ENCODE measurements at places on chromosomes 1 and 21. TPM values are rescaled to one million over a fixed set of nuclear protein-coding genes. Genes with fewer than 3 reads are reported as not detected.

- DNase-seq: no peak
Measured at GRCh38 chr1:153360190-153360589, 2.5 kb downstream of the S100A9 start.

The PDPN gene
- total RNA-seq: not detected

- DNase-seq: no peak
Measured at GRCh38 chr1:84253891-84254290, 47.6 kb upstream of the SAMD13 start.

The PRDM16 gene
- 0.18 TPM for total RNA-seq

The TMIGD3 gene
- not detected for total RNA-seq

GRCh38 chr1:41098730-41099460 lies 77.4 kb upstream of the SLFNL1 start:
- DNase-seq: no peak

The PBXIP1 gene
- 44.5 TPM for total RNA-seq

- DNase-seq: peak; percentile 38
Measured at GRCh38 chr1:35876988-35877387, 6.0 kb upstream of the AGO1 start.

The CD1E gene
- total RNA-seq: not detected

The MAP10 gene
- 3.1 TPM for total RNA-seq

DNA sequence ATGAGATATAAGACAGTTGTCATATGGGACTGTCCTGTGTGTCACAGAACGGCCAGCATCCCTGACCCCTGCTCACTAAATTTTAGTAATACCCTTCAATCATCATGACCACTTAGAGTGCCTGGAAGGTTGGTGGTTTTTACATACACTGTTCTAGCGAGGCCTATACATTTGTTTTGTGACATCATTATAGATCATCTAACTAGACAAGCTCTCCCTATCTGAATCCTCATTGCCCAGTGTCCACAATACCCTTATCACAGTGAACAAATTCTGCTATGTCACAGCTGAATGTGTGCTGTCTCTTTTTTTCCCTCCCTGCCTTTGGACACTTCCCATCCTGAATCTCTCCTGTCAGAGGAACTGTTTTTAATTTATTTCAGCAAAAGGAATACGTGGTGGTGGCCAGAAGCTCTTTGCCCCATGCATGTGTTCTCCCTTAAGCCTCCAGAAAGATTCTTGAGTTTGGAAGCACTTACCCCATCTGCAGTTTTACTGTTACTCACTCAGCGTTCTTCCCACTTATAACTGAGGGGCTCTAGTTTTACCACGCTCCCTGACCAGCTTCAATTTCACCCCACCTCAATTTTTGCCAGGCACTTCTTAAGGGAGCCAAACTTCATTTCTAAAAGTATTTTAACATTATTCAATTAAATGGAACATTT lies 70.3 kb downstream of the OLFML2B start:
- DNase-seq: no peak

Data from activated CD8-positive, alpha-beta T cell treated with anti-CD3 and anti-CD28 coated beads, Interleukin-2, amount 10 ng/mL, durations not matched to agents 7 days and 5 days (primary cell).